ENCODE measurements at places on chromosomes 7 and 10.

DNA sequence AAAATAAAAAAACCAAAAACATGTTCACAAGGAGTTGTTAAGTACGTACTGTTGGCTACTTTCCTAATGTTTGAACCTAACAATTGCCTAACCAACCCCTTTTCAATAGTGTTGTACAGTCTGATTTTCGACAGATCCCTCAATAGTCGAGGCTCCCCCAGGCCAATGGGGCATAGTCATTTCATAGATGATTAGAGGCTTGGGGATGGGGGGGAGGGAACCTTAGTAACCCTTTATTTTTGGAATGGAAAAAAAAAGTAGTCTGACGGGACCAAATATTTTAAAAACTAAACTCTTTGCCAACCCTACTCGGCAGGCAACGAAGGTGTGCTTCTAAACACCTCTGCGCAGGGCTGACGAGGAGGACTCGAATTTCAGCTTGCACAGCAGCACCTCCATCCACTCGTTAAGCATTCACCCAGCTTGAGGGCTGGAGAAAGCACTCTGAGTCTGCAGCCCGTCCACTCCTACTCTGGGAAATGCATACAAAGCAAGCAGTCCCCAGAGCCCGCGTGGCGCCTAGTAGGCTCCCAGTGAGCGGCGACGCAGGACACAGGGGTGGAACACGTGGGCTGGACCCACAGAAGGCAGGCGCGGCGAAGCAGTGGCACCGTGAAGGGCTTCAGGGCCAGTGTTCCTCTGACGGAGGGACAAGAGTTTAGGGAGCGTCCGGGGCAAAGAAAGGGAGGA is 899 bp downstream of the PUS7 start:
- peak; percentile 59 for DNase-seq

GRCh38 chr10:132841615-132841975 is 55.6 kb upstream of the NKX6-2 start:
- no peak for DNase-seq

- DNase-seq: no peak
Observed at GRCh38 chr7:151728746-151729145, 148.2 kb downstream of the PRKAG2 start.

DNA sequence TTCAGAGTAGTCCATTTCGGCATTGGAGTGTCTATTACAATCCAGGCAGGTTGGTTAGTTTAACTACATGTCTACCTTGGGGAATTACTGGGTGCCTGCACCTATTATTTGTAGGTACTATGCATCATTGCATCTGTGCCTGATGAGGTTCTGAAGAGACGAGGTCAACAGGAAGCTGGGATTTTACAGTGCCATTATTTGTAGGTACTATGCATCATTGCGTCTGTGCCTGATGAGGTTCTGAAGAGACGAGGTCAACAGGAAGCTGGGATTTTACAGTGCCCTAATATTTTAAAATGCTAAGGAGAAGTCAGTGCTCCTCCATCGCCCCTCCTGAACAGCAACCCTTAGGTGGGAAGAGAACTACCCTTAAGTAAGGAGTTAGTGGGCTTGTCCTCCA is 41.7 kb downstream of the NPY start:
- DNase-seq: no peak
